Right atrium auricular region (tissue), 2 donors: ENCODE measurements at places on chromosomes 6 and 20. TPM values are rescaled to one million over a fixed set of nuclear protein-coding genes. Genes with fewer than 3 reads are reported as not detected.

Gene RAET1E
- 0.52 TPM for total RNA-seq

Gene SCGN
- 19.7 TPM for total RNA-seq

Gene TGM2
- total RNA-seq = 680 TPM

Gene HDGFL1
- not detected for total RNA-seq

Gene BCAS1
- total RNA-seq = not detected

Gene DZANK1
- total RNA-seq = 0.41 TPM

Gene TMEM244
- total RNA-seq = not detected

Gene ZNF334
- total RNA-seq = 1.3 TPM

Gene NRSN1
- total RNA-seq = not detected

Gene TRAPPC3L
- not detected for total RNA-seq

Gene NECAB3
- 88.4 TPM for total RNA-seq

Gene SDCBP2
- 2.9 TPM for total RNA-seq

Gene TRIM40
- total RNA-seq = not detected

Gene PCMTD2
- 180 TPM for total RNA-seq

Gene PACRG
- 21.3 TPM for total RNA-seq

Gene ADGB
- total RNA-seq = not detected

Gene TREML2
- not detected for total RNA-seq

Gene HLA-DOA
- total RNA-seq = 2.6 TPM

Gene CAGE1
- not detected for total RNA-seq

Gene IRF4
- total RNA-seq = 1.1 TPM

Gene OOEP
- total RNA-seq = not detected

Gene LY6G6D
- not detected for total RNA-seq

Gene LY6G6C
- not detected for total RNA-seq

Gene SYCP2L
- 1.1 TPM for total RNA-seq

Gene CRYBG1
- 1.9 TPM for total RNA-seq

Gene RBPJL
- total RNA-seq = not detected

Gene PAK5
- total RNA-seq = 0.12 TPM

Gene NKX2-2
- not detected for total RNA-seq

Gene NOTCH4
- 22.5 TPM for total RNA-seq

Gene IL17F
- total RNA-seq = not detected

Gene ZFP57
- total RNA-seq = 12.6 TPM

Gene RSPH9
- 0.12 TPM for total RNA-seq

Gene TREM2
- total RNA-seq = 1.6 TPM

Gene BMP7
- total RNA-seq = 23.0 TPM

Gene RIPPLY2
- total RNA-seq = not detected

Gene DCDC2
- total RNA-seq = not detected

Gene OTOR
- total RNA-seq = not detected

Gene PNLDC1
- total RNA-seq = not detected

Gene KCNK15
- total RNA-seq = 3.7 TPM

Gene BTNL2
- total RNA-seq = not detected

Gene SLC22A7
- total RNA-seq = not detected

Gene DBNDD2
- total RNA-seq = 159 TPM

Gene PGC
- not detected for total RNA-seq

Gene DEFB125
- not detected for total RNA-seq

Gene SLC17A2
- not detected for total RNA-seq
